Ureter (tissue), 1 donor: ENCODE measurements at places on chromosomes 4 and X. TPM values are rescaled to one million over a fixed set of nuclear protein-coding genes. Genes with fewer than 3 reads are reported as not detected.

GRCh38 chrX:41209853-41210252 is 124.1 kb upstream of the DDX3X start:
- no peak for DNase-seq

GRCh38 chr4:74624351-74625151 is 169.8 kb downstream of the BTC start:
- DNase-seq, result no peak

- DNase-seq, result no peak
Observed at GRCh38 chr4:4521731-4522130, 20.1 kb downstream of the STX18 start.

DNA sequence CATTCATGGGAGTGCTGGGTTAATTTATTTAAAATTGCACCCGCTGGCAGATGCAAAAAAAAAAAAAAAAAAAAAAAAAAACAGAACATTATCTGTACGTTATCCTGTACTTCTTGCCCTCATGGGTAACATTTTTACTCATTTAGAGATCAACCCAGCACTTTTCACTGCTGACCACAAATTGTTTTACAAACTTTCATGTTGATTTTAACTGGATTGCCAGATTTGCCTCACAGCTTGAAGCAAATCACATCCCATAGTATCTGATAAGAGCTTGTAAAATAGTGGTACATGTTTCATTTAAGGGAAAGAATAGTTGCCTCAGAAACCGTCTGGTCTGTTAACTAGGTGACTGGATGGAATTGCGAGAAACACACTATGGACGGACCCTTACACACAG is 640.8 kb downstream of the TRIML1 start:
- DNase-seq, result no peak

DNA sequence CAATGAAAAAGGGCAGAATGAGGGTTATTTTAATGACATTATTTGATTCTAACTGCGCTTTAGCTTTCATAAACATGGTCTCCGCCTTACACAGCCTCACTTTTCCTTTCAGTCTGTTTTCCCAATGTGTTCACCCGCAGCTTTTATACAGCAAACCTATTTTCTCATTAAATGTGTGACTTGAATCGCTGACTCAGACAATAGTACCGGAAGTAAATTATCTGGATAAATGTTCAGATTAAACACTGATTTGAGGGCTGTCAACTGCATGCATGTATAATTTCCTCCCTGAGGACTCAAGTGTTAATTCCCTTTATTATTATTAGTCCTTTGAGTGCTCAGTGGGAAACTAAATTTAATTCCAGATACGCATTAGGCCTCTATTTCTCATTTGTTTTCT is 117.3 kb downstream of the FAM133A start:
- no peak for DNase-seq

DNA sequence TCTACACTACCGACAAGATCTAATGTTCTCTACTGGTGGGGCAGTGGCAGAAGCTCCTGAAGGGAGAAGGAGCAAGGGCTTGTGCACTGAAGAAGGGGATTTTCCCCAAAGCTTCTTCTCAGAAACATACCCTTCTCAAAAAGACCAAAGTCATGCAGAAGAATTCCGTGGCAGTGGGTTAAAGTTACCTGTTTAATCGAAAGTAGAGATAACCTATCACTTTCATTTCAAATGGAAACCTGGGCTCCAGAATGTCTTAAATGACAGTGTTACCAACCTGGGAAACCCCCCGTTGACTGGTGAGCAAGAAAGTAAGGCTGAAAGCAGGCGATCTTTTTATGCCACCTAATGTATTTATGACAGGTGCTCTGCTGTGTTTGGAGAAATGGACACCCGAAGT is 92.5 kb upstream of the TEX13D start:
- no peak for DNase-seq

ADGRL3 gene
- 17.9 TPM for total RNA-seq

GRCh38 chr4:25879587-25879986 is 16.8 kb upstream of the SEL1L3 start:
- DNase-seq, result no peak

FHL1 gene
- total RNA-seq, result 248 TPM

GRCh38 chrX:13845721-13846378 is 29.0 kb upstream of the GPM6B start:
- DNase-seq, result no peak

OTUD6A gene
- total RNA-seq, result not detected

- DNase-seq, result no peak
Observed at GRCh38 chrX:104854188-104854587, 288.2 kb downstream of the IL1RAPL2 start.

BTK gene
- total RNA-seq, result 7.9 TPM

PDGFRA gene
- total RNA-seq, result 96.5 TPM

MTNR1A gene
- not detected for total RNA-seq

GRCh38 chr4:106401157-106401556 is 32.6 kb upstream of the GIMD1 start:
- no peak for DNase-seq
